A549 treated with dexamethasone at 1 μM for 4 hours (cell line): ENCODE measurements at places on chromosomes 5 and 9. TPM values are rescaled to one million over a fixed set of nuclear protein-coding genes. Genes with fewer than 3 reads are reported as not detected.

FGFR4 gene
- 15.0 to 23.3 TPM (median 22.0 TPM) in 5 replicates for total RNA-seq

GRPEL2 gene
- total RNA-seq, result 8.4 to 10.1 TPM (median 8.6 TPM) in 5 replicates

LRRC19 gene
- total RNA-seq, result not detected in 5 replicates

AGXT2 gene
- not detected in 5 replicates for total RNA-seq

SPATA9 gene
- total RNA-seq, result not detected in 5 replicates
